ENCODE measurements at places on chromosomes 1 and 21.

- DNase-seq, result no peak
Observed at GRCh38 chr1:208185801-208186231, 58.4 kb downstream of the PLXNA2 start.

DNA sequence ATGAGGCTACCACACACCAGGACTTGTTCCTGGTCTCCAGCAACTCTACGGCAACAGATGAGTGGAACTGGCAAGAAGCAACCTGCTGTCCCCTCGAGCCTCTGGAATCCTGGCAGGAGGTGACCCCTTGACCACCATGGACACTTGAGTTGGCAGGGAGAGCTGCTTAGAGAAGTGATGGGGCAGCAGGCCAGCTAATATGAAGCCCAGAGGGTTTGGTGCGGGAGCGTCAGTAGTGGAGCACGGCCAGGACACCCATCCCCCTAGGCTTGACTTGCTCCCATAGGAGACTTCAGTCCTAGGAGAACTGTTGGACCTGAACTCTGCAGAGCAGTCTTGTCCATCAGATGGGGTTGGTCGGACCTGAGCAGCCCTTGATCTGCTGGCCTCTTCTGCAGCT, 56.5 kb downstream of the CTH start:
- DNase-seq, result no peak

GRCh38 chr1:203776636-203777035, 11.7 kb downstream of the LAX1 start:
- DNase-seq, result peak; percentile 12

DNA sequence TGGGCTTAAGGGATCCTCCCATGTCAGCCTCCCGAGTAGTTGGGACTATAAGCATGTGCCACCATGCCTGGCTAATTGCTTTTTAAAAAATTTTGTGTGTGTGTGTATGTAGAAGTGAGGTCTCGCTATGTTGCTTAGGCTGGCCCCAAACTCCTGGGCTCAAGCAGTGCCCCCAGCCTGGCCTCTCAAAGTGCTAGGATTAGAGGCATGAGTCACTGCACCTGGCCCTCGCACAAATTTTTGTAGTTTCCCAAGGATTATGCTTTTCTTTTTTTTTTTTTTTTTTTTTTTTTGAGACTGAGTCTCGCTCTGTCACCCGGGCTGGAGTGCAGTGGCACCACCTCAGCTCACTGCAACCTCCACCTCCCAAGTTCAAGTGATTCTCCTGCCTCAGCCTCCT, 144.4 kb upstream of the HNRNPU start:
- DNase-seq, result no peak

- peak; percentile 14 for DNase-seq
Observed at GRCh38 chr1:151887028-151887427, 22.3 kb downstream of the THEM4 start.

GRCh38 chr1:16048573-16049189, 5.1 kb downstream of the CLCNKB start:
- peak; percentile 44 for DNase-seq

DNA sequence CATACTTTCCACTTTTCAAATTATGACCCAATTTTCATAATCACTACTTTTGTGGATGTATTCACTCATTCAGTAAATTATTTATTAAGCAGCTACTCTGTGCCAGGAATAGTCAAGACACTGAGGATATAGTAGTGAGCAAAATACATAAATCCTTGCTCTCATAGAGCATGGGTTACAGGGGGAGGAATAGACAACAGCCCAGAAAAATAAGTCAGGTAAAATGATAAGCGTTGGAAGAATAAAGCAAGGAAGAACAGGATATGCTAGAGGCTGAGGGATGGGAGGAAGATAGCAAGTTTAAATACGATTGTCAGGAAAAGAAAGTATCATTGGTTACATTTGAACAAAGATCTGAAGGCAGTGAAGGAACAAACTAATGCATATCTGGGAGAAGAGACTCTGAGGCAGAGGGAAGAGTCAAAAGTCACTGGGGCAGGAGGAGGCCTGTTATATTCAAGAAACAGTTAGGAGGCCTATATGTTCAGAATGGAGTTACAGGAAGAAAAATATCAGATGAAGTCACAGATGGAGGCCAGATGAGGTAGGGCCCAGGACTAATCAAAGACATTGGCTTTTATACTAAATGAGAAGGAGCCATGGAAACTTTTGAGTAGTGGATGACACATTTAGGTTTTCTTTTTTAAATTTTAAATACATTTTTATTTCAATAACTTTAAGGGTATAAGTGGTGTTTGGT, 42.9 kb downstream of the SEC22B start:
- no peak for DNase-seq

GRCh38 chr1:29585656-29586055, 349.3 kb downstream of the PTPRU start:
- DNase-seq, result no peak

GRCh38 chr21:16587141-16587581, 857.4 kb downstream of the USP25 start:
- DNase-seq, result peak; percentile 45

- DNase-seq, result peak; percentile 24
Observed at GRCh38 chr1:172254521-172255222, 165.8 kb upstream of the C1orf105 start.

GRCh38 chr1:245205396-245205795, 50.6 kb downstream of the KIF26B start:
- DNase-seq, result no peak

- DNase-seq, result no peak
Observed at GRCh38 chr21:33262921-33263320, 3.2 kb upstream of the IL10RB start.

DNA sequence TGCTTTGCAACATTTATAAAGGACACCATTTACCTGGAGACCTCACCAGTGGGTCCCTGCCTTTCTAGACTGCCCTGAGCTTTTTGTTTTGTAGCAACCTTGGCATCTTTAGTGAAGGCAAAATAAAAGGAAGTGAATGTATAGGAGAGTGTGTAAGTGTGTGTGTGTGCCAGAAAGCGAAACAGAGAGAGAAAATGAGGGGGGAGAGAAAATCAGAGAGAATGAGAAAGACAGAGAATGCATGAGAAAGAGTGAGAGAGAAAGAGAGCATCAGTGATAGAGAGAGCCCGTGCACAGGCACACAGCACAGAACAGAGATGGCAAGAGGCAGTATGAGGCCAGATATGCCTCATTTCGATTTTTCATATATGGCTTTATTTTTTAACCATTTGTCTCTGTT, 57.5 kb downstream of the HSD3B1 start:
- DNase-seq, result no peak

DNA sequence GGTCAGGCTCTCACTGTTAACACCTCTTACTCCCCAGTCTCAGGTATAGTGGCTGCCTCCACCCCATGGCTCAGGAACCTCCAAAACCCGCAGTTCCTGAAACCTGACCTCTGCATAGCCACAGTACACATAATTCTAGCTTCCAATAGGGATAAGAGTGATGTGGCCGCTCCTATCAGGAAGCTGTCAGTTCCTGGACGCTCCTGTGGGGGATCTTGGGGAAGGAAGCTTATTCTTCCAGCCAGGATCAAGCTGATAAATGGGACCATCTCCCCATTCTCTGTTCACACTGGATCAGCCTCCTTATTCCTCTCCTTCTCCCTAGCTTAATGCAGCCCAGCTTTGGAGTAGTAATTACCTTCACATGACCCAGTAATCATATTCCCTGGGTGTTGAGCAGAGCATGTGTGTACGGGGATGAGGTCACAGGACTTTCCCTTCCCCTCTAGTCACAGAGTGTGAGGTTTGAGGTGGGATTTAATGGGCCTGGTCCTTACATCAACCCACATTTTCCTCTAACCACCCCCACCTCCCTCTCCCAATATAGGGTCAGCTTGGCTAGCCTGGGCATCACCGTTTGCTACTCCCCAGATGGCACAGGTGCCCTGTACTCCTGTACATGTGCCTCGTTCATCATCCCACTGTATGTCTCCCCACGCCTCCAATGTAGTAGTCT, 7.0 kb upstream of the POU3F1 start:
- DNase-seq, result no peak

DNA sequence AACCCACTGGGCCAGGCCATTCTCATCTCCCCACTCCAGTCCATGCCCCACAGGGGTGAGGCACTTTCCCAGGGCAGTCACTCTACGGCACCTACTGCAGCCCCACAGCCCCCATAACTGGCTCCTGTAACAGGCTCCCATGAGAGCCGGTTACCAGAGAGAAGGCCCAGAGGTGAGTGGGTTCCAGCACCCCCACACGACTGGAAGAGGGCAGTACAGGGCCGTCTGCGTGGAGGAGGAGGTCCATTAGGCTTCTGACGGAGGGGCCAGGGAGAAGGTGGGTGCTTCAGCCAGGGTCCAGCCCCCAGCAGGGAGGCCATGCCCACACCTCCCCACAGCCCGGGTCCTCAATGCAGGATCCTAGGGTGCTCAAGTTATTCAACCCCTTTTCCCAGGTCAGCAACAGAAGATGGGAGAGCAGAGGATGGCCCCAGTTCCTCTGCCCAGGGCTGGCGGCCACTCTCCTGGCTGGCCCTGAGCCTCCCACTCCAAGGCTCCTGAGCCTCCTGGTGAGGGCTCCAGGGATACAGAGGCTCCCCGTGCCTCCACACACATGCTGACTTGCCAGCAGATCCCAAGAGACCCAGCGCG, 1.6 kb downstream of the ACAP3 start:
- no peak for DNase-seq

GRCh38 chr1:183461350-183461749, 10.9 kb upstream of the SMG7 start:
- DNase-seq, result peak; percentile 83

GRCh38 chr1:204232526-204232925, 18.7 kb upstream of the GOLT1A start:
- no peak for DNase-seq

- DNase-seq, result no peak
Observed at GRCh38 chr1:102834688-102835320, 273.5 kb downstream of the COL11A1 start.

GRCh38 chr1:226553924-226554282, 5.3 kb downstream of the STUM start:
- no peak for DNase-seq

- DNase-seq, result no peak
Observed at GRCh38 chr1:51285055-51285454, 45.3 kb downstream of the TTC39A start.

GRCh38 chr1:87702455-87702854, 373.8 kb downstream of the LMO4 start:
- DNase-seq, result no peak

DNA sequence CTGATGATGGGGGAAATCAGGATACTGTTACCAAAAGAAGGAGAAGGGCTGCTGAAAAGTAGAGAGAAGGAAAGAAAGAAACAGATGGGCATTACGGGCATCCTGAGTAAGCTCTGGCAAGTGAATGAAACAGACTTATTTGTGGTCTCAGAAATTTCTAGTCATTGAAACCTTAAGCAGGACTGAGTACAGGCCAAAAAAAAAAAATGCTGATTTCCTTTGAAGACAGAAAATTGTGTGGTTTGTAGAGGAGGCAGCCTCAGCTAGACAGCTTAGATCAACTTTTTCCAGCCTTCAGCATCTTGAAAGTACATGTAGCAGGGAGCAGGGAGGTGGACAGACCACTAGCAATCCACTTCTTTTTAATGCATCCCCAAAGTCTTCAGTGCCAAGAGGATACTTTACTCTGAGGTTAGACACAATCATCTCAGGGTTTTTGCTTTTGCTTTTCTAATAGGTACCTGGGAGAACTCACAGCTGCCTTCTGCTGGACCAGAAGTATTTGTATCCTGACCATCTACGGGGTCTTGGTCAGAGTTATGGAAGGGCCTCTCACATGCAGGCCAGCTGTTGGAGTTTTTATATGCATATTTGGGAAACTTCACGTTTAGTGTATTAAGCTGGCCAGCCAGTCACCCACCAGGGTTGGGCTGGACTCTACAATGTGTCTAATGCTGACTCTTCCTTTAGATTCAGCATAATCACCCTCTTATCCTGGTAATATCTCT, 10.6 kb upstream of the CAPZB start:
- no peak for DNase-seq

GRCh38 chr1:51829058-51829457, 49.5 kb downstream of the NRDC start:
- no peak for DNase-seq

DNA sequence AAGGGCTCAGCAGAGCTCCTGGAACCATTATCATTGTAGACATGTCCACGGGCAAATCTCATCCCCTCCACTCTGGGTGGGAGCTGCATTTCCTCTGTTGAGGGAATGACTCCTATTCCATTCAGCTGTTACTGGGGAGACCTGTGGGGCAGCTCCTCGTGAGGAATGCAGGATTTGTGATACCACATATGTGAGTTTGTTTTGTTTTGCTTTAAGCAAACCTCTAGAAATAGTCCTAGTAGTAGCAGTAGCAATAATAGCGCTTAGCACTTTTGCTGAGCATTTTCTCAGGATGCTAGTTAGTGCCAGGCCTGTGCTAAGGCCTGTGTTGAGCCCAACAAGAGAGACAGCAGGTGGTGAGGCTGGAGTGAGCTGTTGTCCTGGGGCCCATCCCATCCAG, 10.8 kb downstream of the OLIG1 start:
- no peak for DNase-seq

GRCh38 chr1:59903141-59903754, 23.3 kb downstream of the CYP2J2 start:
- DNase-seq, result peak; percentile 18

DNA sequence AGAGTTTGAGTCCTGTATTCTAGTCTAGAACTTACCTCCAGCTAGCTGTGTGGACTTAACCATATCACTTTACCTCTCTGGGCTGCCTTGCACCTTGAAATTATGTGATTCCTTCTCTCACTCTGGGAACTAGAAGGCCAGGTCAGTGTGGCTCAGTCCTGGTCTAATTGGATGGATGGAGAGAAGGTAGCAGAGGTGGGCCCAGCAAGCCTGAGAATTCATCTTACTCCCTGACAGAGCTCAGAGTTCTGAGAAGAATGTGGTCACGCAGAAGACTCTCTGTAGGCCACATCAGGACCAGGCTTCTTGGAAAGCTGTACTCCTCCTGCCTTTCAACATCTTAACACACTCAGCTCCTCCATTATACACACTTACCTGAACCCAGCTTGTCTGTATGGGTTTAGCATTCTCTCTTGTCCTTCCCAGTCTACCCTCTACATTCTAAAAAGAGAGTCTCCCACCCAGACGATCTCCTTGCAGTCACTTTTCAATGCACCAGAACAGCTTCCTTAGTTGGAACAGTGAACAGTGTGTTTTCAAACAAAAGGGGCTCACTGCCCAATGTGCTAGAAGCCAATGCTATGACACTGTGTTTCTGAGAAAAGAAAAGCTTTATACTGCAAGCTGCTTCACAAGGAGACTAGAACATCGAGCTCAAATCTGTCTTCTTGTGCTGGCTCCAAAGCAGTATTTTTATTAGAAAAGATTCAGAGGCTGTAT, 60.5 kb downstream of the CAPN9 start:
- no peak for DNase-seq

- no peak for DNase-seq
Observed at GRCh38 chr1:65435987-65436386, 15.5 kb downstream of the LEPR start.
